ENCODE measurements at places on chromosomes 12 and 14.

DNA sequence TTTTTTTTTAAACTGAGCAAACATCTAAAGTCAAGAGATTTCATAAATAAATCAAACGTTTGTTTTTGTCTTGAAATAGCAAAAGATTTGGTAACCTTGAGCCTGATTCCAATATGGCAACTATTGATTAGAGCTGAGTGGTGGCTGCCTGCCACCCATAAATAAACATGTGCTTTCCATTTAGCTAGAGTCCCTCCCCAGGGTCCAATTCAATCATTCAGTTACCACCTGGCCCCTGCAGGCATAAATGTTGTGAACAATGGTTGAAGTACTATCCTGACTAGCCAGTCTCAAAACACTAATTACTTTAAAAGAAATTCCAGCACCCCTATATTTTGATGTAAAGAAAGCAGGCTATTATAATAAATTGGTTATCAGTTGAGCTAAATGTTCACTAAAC, 129.7 kb upstream of the GRIP1 start:
- no peak for DNase-seq

- no peak for DNase-seq
Measured at GRCh38 chr12:110199339-110200123, 75.4 kb downstream of the IFT81 start.

DNA sequence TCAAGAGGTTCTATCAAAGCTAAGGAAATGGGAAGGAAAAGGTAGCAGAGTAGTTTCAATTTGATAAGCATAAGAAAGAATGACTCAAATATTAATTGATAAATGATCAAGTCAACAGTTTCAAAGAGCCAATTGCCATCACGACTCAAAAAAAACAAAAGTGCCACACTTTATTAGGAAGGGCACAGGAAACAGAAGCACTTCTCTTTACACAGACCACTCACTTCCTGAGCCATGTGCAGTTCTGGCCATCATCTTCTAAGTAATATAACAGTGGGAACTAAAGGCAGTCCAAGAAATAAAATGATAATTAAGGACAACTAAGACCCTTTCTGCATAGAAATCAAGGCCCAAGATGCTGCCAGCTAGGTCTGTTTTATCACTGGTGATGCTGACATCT, 13.2 kb downstream of the TM7SF3 start:
- DNase-seq: no peak

DNA sequence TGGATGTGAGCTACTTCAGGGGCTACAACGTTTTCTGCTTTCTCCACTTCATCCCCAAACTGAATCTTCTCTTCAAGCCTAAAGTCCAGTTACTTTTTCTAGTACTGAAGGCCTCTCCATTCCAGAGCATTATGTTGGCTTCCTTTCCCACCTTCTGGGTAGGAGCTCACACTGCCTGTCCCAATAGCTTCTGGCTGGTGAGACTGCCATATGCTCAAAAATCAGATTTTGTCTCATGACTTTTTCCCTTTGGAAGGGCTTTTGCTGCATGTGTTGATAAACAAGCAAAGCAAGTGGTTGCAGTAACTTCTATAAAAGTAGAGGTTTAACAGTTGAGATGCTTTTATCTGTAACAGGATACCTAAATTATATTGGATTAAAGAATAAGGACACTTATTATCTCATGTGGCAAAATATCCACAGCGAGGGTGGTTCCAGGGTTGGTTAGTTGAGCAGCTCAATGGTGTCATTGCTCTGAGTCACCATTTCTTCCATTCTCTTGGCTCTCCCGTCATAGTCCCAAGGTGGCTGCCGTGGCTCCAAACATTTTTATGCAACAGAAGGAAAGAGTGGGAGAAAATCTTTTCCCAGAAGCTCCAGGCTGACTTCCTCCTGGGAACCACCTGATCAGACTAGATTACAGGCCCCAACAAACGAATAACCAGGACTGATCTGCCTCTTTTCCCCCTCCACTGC, 15.1 kb upstream of the PPFIBP1 start:
- no peak for DNase-seq
